ENCODE measurements at places on chromosomes 13 and 19.

DNA sequence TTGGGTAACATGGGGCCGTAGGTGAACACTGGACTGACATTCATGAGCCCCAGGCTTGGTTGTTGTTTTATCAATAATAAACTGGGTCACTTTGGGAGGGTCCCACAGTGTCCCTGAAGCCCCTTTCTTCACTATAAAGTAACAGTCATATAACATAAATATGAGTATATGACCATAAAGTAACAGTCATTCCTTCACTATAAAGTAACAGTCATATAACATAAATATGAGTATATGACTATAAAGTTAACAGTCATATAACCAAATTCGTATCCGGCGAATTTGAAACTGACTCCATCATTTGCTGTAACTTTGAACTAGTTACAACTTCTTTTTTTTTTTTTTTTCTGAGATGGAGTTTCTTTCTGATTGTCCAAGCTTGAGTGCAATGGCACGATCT lies 210.3 kb downstream of the KATNAL1 start:
- DNase-seq, result no peak

GRCh38 chr19:42165146-42165545 lies 32.9 kb upstream of the POU2F2 start:
- no peak for DNase-seq

- no peak for DNase-seq
Measured at GRCh38 chr13:23671897-23672296, 101.7 kb downstream of the TNFRSF19 start.

GRCh38 chr13:33743438-33744368 lies 74.2 kb upstream of the RFC3 start:
- no peak for DNase-seq

GRCh38 chr19:32380269-32380668 lies 25.3 kb upstream of the DPY19L3 start:
- DNase-seq, result no peak

DNA sequence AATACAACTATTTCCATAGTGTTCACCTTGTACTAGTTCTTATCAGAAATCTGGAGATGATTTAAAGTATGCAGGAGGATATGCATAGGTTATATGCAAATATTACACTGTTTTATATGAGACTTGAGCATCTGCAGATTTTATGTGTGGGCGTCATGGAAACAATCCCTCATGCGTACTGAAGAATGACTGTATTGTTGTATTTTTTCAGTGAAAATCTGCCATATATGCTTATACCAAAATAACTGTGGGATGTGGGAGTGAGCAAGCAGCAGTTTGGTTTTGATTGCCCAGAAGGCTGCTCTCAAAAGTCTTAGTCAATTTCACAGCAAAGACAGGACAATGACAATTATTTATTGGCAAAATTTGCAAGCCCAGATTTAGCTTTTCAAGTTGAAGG lies 238.8 kb upstream of the PCDH20 start:
- DNase-seq, result no peak

GRCh38 chr13:94590744-94591143 lies 5.2 kb downstream of the TGDS start:
- DNase-seq, result no peak

- DNase-seq, result no peak
Measured at GRCh38 chr19:11685676-11686650, 52.8 kb downstream of the ZNF823 start.

DNA sequence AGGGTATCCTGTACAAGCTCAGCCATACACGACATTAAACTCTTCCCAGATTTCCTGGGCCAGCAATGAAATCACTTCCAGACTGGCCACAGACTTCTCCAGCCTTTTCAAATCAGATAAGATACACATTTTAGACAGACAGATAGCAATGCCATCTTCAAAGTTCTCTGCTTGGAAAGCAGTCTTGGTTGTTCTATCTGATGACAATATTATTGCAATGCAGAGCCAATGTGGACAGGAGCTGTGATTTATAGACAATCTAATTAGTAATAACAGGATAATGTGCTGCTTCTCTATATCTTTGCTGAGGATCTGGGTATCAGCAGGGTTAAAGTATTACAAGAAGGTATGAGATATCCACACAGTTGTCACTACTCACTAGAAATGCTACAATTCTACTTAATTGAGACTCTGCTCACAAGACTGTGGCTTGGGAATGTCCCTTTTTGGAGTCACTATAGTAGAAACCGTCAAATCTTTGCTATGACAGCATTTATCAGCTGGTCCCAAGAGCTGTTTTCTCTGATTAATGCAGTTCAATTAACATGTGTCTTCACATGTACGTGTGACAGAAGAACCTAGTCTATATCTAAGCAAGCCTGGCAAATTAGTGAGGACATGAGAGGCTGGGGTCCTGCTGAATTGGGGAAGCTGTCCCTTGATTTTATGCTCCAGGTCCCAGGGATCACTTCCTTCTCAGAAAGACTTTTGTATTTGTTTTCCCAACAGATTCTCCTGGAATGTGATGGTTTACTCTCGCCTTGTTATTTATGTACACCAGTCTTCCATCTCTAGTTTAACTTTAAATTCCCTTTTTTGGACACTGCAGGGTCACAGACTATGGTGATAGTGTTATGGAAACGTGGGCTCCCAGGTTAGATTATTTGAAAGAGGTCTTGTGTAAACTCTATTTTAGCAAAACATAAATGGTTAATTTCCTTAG lies 68.8 kb downstream of the COL4A1 start:
- no peak for DNase-seq

GRCh38 chr13:36135876-36136275 lies 4.7 kb upstream of the DCLK1 start:
- no peak for DNase-seq

- no peak for DNase-seq
Measured at GRCh38 chr19:51687791-51688670, 5.1 kb upstream of the SPACA6 start.

GRCh38 chr13:45316338-45316737 lies 24.6 kb downstream of the TPT1 start:
- DNase-seq, result no peak

GRCh38 chr19:9032136-9032631 lies 22.0 kb upstream of the MUC16 start:
- no peak for DNase-seq

GRCh38 chr13:95620825-95621498 lies 23.5 kb downstream of the DZIP1 start:
- DNase-seq, result no peak

DNA sequence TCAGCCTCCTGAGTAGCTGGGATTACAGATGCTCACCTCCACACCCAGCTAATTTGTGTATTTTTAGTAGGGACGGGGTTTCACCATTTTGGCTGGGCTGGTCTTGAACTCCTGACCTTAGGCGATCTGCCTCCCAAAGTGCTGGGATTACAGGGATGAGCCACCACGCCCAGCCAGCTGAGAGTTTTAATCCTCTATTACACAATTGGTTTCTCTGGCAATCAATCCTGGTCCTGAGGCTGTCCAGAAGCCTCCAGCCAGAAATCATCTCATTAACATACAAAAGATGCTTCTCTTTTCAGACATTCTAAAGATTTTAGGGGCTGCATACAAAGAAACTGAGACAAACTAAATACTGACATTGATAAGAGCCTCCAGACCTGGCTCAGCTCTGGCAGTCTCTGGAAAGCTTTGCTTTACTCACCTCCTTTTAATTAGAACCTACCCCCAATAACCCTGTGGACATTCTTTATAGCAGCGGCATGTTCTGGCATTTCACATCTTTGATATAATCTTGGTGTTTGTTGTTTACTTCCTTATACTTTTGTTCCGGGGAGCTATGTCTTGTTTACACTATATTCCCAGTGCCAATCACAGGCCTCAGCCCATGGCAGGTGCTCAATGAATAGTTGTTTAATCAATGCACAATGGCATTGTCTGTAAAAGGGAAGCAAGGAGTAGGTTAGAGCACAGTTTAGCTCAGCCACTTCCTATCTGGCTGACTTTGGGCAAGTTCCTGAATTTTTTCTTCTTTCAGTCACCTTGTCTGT lies 4.1 kb upstream of the ZNF724 start:
- DNase-seq, result no peak

- DNase-seq, result no peak
Measured at GRCh38 chr13:91036886-91037285, 310.6 kb upstream of the MIR17HG start.

DNA sequence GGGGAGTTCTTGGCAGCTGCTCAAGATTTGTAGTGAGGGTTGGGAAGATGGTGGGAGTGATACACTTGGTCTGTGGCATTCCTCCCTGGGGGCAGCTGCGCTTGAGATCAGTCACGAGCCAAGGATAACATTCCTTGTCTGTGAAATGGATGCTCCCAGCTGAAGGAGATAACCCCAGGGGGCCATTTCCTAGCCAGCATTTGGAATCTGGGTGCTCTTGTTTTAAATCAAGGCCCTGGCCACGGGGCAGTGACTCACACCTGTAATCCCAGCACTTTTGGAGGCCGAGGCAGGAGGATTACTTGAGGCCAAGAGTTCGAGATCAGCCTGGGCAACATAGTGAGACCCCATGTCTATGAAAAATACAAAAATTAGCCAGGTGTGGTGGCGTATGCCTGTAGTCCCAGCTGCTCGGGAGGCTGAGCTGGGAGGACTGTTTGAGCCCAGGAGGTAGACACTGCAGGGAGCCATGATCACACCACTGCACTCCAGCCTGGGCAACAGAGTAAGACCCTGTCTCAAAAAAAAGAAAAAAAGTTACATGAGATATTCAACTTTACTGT lies 4.6 kb downstream of the PKN1 start:
- no peak for DNase-seq

DNA sequence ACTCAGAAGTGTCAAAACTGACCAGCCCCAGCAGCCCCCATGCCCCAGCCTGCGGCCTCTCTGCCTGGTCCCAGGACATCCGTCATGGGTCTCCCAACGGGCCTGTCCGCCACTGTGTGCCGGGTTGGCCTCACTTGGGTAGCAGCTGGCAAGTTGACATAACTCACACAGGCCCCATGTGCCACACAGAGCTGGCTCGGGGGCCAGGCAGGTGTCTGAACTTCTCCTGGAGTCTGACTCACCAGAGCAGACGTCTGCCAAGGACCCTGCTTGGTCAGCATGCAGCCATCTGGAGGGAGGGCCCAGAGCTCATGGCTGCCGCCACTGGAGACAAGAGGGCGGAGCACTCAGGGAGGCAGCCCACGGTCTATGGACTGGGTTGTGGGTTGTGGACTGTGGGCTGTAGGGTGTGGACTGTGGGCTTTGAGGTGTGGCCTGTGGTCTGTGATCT lies 32.0 kb upstream of the TMEM255B start:
- DNase-seq, result no peak

GRCh38 chr19:55781112-55781511 lies 12.2 kb downstream of the RFPL4AL1 start:
- no peak for DNase-seq

- DNase-seq, result no peak
Measured at GRCh38 chr13:54859827-54860226, 1831.2 kb downstream of the OLFM4 start.

DNA sequence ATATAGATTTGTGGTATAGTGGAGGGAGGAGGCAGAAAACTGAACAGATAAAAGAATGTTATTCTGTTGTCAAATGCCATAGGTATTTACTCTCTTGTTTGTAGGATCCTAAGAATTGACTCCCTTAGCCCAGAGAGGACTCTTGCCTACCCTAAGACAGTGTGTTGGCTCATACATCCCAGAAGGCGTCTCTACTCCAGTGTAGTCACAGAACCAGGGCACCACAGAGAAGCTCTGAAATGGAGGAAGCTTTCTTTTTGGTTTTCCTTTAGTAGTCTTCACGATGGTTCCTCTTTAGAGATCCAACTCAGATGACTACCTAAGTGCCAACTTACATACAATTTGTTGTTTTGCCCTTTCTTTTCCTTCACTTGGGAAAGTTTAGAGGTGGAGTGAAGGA lies 14.0 kb downstream of the GPR183 start:
- DNase-seq, result no peak

DNA sequence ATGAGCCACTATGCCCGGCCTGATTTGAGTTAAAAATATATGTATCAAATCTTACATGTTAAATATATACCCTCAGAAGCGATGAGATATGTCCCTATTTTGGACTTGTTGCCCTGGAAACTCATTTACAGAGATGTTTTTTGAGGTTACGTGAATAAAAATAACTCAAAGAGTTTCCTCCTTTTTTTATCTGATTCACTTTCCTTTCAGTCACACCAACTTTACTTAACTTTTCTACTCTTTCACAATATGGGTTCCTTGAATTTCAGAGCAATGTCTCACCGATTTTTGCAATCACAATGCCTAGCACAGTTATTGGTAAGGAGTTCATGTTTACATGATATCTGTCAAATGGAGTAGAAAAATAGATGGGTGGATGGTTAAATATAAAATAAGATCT lies 2.3 kb downstream of the OR7C2 start:
- DNase-seq, result no peak

GRCh38 chr13:51370116-51370515 lies 30.6 kb downstream of the SERPINE3 start:
- no peak for DNase-seq

DNA sequence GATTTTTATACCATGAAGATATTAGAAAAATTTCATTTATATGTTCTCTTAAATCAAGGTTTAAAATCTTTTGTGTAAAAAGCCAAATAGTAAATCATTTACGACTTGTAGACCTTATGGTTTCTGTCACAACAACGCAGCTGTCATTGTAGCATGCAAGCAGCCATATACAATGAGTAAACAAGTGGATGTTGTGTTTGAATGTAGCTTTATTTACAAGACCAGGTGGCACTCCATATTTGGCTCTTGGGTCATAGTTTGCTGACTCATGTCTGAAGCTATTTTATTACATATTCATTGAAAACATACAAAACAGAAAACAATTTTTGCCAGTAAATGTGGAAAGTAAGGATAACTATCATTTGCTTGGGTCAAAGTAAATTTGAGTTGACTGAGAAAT lies 930.8 kb downstream of the SLITRK5 start:
- DNase-seq, result no peak

DNA sequence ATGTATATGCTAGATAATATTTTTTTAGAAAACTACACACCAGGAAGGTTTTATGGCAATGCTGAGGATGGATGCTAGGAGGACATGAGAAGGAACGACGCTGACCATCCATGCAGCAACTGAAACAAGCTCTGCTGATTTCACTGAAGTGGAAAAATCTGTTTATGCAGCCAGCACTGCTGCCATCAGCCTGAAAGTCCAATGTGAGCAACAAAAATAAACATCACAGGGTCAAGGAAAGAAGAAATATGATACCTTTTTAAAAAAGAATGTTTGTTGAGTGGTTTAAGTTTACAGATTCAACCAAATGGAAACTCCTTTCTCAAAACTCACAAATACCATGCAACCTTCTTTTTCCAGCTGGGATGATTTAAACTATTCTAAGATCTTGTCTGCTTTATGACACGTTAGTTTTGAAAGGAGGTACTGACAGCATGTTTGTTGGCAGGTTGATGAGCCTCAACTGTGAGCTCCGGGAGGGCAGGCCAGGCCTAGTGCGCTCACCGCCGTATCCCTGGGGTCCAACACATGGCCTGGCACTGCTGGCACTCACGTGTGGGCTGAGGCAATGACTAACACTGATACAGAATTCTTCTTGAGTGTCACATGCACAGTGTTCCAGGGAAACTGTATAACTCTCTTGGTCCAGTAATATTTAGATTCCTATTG lies 46.8 kb downstream of the LATS2 start:
- no peak for DNase-seq

GRCh38 chr13:36130193-36130551 lies 1.0 kb downstream of the DCLK1 start:
- no peak for DNase-seq

Data from T follicular helper cell (primary cell).